Motor neuron (in vitro differentiated cells): ENCODE measurements at places on chromosomes 6 and 20.

DNA sequence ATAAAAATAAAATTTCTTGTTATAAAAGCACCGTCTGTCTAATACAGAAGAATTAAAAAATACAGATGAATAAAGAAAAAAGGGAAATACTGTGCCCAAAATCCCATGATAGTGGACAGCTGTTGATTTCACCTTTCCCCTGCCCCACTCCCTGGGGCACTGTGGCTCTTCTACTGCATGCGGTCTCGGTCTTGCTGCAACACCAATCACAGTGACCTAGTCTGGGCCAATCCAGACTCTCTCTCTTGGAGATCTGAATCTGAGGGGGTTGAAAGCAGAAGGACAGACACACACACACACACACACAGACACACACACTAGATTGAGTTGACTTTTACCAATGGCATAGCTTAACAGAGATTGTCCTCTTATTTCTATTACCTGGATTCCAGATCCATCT is 70.5 kb upstream of the FYN start:
- no peak for ATAC-seq

DNA sequence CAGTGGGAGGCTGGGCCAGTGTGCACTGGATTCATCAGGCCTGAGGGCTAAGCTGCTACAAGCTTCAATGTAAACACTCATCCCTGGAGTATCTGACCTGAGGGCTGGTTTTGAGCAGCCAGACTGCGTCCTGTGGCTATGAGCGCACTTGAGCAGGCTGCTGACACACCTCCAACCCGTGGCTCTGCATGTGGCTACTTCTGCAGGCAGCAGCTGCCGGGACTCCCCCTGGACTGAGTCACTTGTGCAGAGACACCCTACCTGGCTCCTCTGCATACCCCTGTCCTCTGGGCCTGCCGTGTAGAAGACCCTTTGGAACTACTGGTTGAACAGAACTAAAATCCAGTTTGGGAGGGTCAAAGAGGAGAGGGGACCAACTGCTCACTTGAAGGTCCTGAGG is 172.0 kb downstream of the SCP2D1 start:
- no peak for ATAC-seq

GRCh38 chr20:41179961-41180360 is 42.6 kb downstream of the PLCG1 start:
- ATAC-seq: no peak

DNA sequence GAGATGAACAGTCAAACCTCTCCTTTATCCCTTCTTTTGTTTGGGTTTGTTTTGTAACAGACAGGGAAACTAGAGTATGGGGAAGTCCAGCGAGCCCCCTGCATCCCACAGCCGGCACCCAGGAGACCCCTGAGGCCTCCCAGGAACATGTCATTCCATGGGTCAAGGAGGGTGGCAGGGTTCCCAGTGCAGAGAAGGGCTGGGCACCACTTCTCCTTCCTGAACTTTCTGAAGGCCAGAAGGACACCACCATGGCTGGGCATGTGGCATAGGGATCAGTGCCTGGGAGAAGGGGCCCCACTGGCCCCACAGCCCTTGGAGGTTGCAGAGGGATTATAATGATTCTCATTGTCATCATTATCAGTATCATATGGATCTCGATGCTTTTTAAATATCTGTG is 13.9 kb upstream of the CST7 start:
- ATAC-seq: no peak

- ATAC-seq: no peak
Measured at GRCh38 chr6:36967301-36967700, 12.8 kb downstream of the PI16 start.

DNA sequence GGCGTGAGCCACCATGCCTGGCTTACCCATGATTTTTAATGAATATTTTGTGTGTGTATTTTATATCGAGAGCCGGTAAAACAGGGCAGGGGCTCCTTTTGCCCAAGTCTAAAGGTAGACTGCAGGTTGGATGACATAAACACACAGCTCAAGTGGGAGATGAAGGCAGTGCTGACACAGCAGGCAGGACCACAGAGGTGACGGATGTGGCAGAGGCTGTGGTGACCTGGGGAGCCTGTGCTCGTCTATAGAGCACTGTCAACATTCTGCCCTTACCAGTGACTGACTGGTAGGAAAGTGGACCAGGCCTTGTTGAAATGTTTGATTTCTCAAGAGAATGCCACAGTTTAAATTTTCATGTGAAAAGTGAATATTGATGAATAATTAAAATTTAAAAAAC is 137.5 kb downstream of the ZFP64 start:
- no peak for ATAC-seq

GRCh38 chr20:18545566-18545965 is 21.7 kb upstream of the SMIM26 start:
- ATAC-seq: no peak

DNA sequence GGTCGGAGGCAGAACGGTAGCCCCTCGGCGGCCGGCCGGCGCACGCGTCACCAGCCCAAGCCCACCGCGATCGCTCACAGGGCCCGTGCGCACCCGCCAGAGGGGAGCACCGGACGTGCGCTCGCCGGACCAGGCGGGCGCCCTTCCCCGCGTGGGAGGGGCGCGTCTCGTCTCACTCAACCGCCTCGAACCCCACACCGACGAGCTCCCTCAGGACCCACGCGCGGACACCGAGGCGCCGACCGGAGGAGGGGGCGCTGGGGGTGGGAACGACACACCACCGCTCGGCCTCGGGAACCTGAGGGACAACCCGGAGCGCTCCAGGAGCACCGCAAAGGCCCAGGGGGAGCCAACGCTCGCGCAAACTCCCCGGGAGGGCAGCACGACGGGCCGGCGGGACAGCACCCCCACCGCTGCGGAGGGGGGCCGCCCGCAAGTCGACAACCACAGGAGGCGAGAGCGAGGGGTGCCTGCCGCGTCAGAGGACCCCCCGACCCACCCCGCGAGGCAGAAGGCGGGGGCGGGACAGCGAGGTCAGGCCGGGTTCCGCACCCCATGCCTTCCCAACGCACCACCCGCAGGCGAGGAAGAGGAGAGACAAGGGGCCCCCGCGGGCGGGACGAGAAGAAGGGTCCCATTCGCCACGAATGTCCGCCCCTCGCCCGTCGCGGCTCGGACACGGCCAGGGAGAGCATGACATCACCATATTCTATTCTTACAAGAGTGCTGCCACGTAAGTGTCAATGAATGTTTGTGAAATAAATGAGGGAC is 512.7 kb upstream of the ZNF337 start:
- ATAC-seq: peak; percentile 6
